Cerebellar nuclear complex (tissue), 1 donor: ENCODE measurements at places on chromosomes 7 and 10.

DNA sequence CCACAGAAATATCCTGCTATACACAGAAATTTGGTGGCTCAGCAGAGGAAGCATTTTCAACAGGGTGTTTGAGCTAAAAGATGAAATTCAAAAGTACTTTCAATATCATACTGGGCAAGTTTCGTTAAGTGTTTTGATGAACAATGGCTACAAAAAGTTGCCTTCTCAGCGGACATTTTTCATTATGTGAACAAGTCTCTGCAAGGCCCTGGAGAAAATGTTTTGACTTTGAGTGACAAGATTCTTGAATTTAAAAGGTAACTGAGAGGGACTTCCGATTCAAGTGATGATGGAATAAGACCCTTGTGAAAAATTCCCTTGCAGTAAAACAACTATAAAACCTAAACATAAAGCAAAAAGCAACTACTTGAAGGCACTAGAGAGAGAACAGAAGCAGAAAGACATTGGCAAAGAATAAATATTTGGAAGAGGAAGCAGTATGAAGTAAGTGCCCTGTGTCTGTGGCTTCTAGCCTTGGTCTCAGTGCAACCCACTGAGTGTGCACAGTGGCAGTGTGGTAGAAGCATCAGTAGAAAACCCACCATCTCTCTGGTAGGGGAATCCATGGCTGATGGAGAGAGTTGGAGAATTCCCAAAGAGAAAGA is 62.5 kb upstream of the NAMPT start:
- DNase-seq: no peak

DNA sequence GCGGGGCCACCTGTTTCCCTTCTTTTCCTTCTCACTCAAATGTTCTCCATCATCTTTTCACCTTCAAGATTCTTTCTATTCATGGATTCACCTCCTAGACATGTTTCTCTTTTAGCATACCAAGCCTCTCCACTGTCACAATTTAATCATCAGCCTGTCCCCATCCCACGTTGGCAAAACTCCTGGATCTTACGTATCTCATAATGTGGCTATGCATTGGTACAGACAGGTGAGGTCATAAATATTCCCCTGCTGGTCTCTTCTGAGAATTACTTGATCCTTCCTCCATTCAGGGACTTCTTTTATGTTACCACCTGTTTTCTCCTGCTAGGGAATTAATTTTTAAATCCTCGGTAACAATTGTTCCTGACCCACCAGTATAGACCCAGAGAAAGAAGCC is 262.6 kb upstream of the NEBL start:
- DNase-seq: no peak

DNA sequence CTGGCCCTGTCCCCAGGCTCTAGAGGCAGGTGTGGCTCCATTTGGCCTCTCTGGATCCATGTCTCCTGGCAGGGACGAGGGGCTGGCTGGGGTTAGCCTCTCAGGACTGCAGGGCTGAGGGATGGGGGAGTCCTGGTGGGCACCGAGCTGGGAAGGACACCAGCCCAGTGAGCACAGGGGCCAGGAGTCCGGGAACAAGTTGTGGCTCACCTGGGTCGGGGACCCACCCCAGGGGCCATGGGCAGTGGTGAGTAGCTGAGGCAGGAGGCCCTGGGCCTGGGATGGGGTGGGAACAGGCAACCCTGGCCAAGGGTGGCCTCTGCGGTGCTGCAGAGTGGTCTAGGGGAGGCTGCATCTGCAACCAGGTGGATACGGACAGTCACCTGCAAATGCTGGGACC is 24.1 kb downstream of the ANTXRL start:
- DNase-seq: no peak

GRCh38 chr7:122304319-122304975 is at the start of gene FEZF1:
Gene FEZF1, minus strand, starts transcription at chr7:122304750. Its CDS starts 313 bp downstream, at chr7:122304437.
- no peak for DNase-seq

- no peak for DNase-seq
These were observed 1.1 kb upstream of the GIMAP1 start for GRCh38 chr7:150715293-150715692.

DNA sequence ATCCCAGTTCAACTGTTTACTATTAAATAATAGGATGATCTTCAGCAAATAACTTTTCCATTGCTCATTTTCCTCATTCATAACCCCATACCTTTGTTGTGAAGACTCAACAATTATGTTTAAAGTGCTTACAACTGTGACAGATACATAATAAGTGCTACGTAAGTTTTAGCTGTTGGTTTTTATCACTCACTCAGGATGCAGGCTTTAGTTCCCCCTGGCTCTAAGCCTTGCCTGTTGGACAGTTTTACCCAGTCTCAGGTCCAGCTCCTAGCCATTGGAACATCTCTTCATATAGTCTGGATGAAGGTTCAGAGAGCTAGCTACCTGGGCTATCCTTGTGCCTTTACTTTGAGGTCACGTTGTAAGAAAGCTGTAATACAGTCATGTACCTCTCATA is 353.2 kb downstream of the CRPPA start:
- DNase-seq: no peak

DNA sequence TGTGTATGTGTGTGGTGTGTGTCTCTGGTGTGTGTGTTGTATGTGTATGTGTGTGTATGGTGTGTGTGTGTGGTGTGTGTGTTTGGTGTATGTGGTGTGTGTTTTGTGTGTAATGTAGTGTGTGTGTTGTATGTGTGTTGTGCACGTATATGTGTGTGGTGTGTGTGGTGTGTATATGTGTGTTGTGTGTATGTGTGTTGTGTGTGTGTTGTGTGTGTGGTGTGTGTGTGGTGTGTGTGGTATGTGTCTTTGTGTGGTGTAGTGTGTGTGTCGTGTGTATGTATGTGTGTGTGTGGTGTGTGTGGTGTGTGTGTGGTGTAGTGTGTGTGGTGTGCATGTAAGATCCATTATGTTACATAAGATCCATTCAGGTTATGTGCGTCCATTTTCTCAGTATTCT is 21.9 kb upstream of the VIPR2 start:
- no peak for DNase-seq

GRCh38 chr7:23216021-23216420 is 30.6 kb upstream of the GPNMB start:
- DNase-seq: no peak

GRCh38 chr10:129756912-129757901 is 206.9 kb downstream of the EBF3 start:
- DNase-seq: no peak

- DNase-seq: no peak
These were observed 20.6 kb upstream of the PIK3CG start for GRCh38 chr7:106844279-106844997.

GRCh38 chr7:85025312-85025756 is 161.5 kb downstream of the SEMA3D start:
- DNase-seq: no peak

DNA sequence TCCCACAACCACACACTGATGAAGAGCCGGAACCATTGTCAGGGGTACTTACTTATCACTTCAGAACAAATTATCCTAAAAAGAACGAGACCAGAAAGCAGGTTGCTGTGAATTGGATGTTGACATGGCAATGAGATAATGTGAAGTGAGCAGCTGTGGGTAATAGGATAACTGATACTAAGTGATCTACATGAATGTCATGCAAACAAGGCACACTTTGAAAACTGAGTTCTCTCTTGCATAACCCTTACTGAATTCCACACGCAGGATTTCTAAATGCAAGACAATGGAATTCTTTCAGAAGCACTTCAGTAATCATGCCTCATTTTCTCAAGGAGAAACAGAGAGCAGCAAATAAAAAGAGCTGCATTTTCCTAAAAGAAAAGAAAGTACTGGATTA is 242.5 kb upstream of the TMEM229A start:
- DNase-seq: no peak

DNA sequence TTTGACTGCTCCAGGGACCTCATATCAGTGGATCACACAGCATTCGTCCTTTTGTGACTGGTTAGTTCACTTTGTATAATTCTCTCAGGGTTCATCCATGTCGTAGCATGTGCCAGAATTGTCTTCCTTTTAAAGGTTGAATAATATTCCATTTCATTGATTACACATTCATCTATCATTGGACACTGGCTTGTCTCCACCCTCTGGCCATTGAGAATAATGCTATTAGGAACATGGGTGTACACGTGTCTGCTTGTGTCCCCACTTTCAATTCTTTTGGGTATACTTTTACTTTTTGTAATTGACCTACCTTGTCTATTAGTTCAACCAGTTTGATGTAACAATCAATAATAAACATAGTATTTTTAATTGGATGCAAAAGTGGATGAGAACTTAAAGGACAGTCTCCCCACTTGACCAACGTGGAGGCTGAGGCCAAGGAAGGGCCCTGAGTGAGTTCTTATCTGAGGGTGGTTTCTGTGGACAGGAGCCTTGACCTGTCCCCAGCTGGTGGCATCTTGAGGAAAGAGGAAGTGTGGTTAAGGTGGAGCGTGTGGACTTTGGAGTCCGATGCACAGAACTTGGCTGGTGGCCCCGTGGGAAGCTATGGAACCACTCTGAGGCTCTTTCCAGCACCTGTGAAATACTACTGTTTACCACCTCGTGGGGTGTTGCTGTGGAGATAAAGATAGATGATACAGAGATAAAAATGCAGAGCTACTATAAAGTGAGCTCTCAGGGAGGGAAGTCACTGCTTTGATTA is 16.6 kb downstream of the WDFY4 start:
- no peak for DNase-seq

DNA sequence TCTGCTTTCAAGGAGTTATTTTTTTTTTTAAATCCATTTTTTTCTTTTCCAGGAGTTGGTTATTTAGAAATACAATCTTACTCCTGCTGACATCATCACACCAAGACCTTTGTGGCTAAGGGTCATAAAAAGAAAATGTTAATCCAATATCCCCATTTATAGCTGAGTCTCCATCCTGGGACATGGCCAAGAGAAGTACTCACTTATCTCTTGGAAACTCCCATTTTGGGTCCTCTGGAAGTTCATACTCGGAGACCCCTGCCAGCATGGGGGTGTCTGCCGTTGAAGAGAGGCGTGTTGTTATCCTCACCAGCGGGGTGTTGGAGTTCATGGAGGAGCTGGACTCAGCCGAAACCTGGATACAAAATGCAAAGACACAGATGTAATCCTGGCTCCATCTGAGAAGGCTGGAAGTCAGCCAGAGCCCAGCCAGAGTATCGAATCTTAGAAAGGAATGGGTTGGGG is 94.6 kb downstream of the FGFR2 start:
- no peak for DNase-seq

DNA sequence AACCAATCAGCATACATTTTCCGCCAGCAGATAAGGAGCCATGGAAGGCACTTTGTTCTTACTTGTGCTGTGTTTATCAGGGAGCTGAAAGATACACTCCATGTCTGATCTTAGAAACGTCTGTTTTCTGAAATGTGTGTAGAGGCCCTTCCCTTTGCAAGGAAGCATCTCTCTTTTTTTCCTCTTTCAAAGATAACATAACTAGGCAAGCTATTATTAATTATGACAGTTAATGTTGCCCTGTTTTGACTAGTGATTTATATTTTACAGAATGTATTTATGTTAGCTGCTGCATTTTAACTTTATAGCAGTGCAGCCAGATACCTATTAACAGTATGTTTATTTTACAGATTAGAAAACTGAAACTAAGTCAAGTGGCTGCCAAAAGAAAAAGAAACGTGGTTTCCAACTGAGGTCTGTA is 683.2 kb upstream of the IGFBP3 start:
- DNase-seq: no peak

- no peak for DNase-seq
These were observed 143.3 kb downstream of the KMT2E start for GRCh38 chr7:105157278-105157677.

- no peak for DNase-seq
These were observed 34.4 kb downstream of the ASB4 start for GRCh38 chr7:95520136-95520535.

GRCh38 chr7:137371616-137372015 is 28.1 kb upstream of the PTN start:
- DNase-seq: no peak

GRCh38 chr10:103739039-103739764 is 116.2 kb downstream of the SH3PXD2A start:
- no peak for DNase-seq

DNA sequence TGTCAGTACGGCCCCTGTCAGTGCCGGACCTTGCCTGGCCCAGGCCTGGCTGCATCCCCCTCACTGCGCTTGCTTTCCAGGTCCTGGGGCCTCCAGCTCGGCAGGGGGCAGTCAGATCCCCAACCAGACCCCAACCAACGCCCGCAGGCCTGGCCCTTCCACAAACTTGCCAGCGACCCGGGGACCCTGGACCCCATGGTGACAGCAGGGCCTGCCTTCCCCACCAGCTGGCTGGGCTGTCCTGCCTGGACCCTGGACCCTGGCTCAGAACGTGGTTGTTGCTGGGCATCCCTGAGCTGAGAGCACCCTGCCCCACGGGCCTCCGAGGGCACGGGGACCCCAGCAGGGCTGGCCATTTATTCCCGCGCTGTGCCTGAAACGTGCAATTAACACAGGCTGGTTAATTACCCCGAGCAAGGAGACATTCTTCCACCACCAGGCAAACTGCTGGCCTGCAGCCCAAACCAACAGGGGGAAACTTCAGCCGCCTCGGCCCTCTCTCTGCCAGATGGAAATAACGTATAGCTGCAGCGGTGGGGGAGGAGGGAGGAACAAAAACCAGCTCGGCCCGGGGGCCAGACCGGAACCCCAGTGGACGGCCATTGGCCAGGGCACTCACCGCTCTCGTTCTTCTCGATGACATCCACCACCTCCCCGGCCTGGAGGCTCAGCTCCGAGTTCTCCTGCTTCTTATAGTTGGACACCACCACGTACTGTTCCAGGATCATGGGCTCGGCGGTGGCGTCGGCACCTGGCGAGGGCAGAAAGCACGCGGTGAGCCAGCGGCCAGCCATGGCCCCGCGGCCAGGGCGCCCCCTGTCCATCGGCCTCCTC is 167.1 kb downstream of the NEURL1 start:
- no peak for DNase-seq

DNA sequence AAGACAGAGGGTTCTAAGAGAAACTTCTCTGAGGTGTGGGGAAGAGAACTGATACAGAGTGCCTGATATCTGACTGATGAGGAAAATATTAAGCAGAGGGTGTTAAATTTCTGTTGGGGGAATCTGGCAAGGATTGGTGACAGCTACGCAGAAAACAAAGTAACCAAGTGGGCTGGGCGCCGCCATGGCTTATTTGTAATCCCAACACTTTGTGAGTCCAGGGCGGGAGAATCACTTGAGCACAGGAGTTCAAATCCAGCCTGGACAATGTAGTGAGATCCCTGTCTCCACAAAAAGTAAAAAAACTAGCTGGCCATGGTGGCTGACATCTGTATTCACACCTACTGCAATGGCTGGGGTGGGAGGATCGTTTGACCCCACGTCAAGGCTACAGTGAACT is 2.1 kb upstream of the C7orf25 start:
- DNase-seq: no peak

DNA sequence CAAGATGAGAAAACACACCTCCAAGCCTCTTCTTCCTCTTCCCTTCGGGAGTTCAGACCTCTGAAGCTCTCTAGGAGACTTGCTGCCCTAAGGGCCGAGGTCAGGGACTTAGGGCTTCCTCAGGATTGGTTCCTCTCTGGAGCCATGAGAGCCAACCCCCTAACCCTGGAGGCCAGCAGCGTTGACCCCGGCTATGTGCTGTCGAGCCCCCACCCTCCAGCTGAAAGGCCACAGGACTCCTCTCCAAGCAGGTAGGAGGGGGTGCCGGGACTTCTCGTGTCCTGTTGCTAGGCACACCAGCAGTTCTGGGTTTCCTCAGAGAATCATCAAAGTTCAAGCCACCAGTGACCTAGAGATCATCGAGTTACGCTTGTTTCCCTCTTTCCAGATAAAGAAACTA is 87.4 kb downstream of the ARHGAP22 start:
- DNase-seq: no peak

GRCh38 chr10:75099952-75100763 is 11.3 kb upstream of the SAMD8 start:
- DNase-seq: no peak
